ENCODE measurements at places on chromosomes 2 and 18.

DNA sequence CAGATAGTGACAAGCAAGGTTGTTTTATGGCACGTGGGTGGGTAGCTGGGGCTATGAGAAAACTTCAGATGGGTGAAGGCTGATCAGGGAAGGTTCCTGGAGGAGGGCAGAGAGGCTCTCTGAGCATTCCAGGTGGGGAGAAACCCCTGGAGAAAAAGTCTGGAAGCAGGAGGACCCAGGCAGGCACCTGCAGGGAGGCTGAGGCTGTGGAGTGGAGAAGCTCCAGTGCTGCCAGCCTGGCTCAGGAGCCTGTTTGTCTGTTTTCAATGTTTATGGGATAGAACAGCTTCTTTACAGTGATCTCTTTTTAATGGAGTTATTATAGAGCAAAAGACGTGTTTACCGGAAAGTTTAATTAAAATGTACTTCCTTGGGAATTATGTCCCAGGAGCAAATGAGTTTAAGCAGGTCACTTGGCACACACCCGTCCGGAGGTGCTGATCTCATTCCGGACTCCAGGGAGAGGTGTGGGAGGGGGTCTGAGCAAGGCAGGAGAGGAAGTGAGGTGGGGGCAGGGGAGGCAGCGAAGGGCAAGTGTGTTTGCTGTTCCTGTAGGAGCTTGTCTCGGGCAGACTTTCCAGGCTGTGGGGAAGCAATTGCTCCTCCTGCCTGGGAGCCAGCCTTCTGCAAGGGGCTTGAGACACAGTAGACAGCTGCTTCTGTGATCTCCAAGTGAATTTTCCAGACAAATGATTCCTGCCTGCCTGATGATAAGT, 239.5 kb downstream of the MYCN start:
- no peak for DNase-seq

GRCh38 chr18:71942433-71942832, 601.7 kb downstream of the CBLN2 start:
- DNase-seq = no peak

- DNase-seq = peak; percentile 18
Measured at GRCh38 chr2:9474361-9475057, at the start of gene IAH1. Gene IAH1, plus strand, starts transcription at chr2:9474551. Its CDS starts 16 bp downstream, at chr2:9474567.

- DNase-seq = no peak
Measured at GRCh38 chr2:149421791-149422190, 91.4 kb downstream of the LYPD6 start.

DNA sequence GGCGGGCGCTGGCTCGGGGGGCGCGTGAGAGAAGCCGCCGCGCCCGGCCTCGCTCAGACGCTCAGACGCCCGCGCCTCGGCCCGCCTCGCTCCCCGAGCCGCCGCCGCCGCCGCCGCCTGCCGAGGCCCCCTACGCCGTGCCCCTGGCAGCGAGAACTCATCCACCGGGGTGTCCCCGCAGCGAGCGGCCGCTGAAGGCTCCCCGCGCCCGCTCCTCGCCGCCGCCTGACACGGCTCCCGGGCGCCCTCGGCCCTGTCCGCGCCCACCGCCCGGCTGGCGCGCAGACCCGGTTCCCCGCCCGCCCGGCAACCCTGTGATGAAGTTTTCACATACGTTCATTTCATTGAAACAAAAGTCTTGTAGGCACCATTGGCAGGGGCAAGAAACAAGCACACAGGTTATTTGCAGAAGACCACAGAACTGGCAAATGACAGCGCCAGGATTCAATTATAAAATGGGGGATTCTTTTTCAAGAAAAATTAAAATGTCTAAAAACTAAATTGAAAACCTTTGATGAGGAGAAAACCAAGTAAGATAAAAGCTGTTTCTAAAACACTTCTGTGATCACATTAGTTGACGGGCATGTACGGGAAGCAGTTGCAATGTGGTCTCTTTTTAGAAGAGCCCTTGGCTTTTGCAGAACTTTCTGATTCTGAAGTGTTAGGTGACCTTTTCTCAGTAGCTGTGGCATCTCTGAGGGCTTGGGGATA, 50.5 kb upstream of the TUBA3D start:
- DNase-seq = no peak

DNA sequence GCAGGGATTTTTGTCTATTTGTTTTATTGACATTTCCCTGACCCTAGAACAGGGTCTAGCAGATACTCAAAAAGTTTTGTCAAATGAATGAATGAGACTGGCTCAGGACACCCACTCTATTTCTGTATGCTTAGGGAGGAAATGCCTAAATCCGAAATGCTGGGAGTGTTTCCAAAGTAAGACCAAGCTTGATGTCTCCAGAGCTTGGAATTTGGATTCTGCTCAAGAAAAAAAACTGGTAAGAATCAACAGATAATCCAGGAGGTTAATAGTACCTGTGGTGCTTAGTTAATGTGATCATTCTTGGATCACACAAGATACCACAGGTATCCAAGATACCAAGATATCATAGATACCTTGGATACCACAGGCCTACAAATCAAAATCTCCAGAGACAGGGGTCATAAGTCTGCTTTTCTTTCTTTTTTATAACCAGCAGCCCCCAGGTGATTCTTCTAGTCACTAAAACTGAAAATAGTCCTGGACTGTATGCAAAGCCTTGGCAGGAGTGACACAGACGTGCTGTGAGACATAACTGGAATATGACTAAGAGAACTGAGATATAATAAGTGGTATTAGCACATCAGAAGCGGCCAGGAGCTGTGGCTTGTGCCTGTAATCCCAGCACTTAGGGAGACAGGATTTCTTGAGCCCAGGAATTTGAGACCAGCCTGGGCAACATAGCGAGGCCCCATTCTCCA, 39.9 kb upstream of the SP3 start:
- no peak for DNase-seq

DNA sequence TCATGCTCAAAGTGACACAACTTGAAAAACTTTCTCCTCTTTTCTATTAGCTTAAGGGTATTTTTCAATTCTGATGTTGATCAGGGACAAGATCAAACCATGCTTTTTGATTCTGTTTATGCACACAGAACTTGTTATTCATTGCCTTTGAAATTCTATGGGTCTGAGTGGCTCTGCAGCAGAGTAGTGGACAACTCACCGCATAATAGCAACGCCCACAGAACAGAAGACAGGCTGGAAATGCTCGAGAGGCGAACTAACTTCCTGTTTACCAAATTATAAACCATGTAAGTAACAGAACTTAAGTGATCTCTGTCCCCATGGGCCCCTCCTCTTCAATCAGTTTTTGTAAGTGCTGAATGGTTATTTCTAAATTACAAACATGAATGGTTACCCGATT, 131.2 kb downstream of the CBLN2 start:
- DNase-seq = no peak

DNA sequence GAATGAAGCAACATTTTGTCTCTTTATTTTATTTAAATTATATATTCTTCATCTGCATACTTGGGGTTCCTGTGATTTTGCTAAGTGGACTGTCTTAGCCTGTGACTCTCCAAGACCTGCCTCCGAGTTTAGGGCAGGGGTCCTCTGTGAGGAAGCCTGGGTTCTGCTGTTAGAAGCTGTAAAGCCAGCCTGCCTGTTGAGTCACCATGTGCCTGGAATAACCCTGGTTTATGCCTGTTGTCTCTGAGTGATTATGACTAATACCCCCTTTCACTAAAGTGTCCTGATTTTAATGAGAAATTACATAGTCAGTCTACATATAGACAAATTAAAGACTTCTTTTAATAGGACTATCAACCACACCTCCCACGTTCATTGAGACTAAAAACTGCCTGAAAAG, 369.1 kb downstream of the ZNF521 start:
- no peak for DNase-seq

GRCh38 chr2:18597618-18598017, 8.2 kb upstream of the NT5C1B start:
- no peak for DNase-seq

- DNase-seq = no peak
Measured at GRCh38 chr18:13587937-13588336, 138.4 kb downstream of the FAM210A start.

DNA sequence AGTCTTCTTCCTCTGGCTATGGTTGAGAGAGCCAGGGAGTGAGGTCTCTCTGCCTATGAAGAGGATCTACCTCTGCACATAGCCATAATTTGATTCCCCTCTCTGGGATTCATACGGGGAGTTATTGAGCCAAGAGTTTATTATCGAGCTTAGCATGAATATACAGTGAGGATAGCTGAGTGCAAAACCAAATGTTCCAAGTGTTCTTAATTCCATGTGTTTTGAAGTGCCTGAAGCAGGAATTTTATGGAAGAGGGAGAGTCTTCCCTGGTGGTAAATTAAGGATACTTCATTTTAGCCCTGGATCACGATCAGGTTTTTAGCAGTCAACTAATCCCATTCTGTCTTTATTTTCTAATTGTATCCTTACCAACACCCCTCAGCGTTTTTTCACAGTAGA, 270.6 kb downstream of the C1D start:
- no peak for DNase-seq
